CD4-positive, alpha-beta T cell treated with Interleukin-1 beta for 1 hour (primary cell): ENCODE measurements at places on chromosomes 12 and 14.

- no peak for DNase-seq
These were observed 306.3 kb downstream of the ATP23 start for GRCh38 chr12:58247633-58248032.

- no peak for DNase-seq
These were observed 198.5 kb upstream of the PPFIA2 start for GRCh38 chr12:81957631-81958030.

GRCh38 chr14:77485256-77485655 is 13.4 kb downstream of the ISM2 start:
- DNase-seq, result no peak

- no peak for DNase-seq
These were observed 255.9 kb downstream of the MSRB3 start for GRCh38 chr12:65534238-65534841.

GRCh38 chr12:44380861-44381260 is 495.3 kb downstream of the NELL2 start:
- no peak for DNase-seq

- DNase-seq, result peak; percentile 4
These were observed 77.5 kb upstream of the CPSF6 start for GRCh38 chr12:69161829-69162228.

DNA sequence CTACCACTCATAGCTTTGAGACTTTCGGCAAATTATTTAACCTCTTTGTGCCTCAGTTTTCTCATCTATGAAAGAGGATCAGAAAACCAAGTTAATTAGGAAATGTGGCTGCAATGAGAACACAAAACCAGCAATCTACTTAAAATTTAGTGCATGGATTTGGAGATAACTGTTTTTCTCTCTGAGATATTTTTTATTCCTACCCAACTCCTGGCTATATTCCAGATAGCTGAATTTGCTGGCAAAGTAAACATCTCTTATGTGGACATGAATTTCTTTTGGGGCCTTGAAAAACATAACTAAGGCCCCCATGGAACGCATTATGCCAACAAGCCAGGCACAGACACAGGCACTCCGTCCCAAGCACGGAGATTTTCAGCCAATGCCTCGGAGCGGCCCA is 53.4 kb upstream of the FOXN3 start:
- DNase-seq, result no peak

- no peak for DNase-seq
These were observed 124.3 kb downstream of the PIWIL1 start for GRCh38 chr12:130461839-130462557.
